ENCODE measurements at places on chromosomes 2 and 18. TPM values are rescaled to one million over a fixed set of nuclear protein-coding genes. Genes with fewer than 3 reads are reported as not detected.

DNA sequence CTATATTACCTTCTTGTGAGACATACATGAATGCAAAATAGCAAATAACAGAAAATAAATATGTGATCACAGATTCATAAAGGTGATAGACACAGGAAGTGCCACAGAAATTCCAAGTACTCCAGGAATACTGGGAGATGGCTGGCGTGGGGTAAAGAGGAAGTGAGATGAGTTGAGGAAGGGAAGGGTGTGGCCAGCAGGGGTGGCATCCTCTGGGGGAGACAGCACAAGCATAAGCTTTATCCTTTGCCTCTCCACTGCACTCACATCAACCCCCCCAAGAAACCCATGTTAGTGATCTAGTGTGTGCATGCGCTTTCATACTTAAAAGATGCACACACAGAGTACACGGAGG is 94.8 kb upstream of the B3GNT7 start:
- DNase-seq = no peak

DNA sequence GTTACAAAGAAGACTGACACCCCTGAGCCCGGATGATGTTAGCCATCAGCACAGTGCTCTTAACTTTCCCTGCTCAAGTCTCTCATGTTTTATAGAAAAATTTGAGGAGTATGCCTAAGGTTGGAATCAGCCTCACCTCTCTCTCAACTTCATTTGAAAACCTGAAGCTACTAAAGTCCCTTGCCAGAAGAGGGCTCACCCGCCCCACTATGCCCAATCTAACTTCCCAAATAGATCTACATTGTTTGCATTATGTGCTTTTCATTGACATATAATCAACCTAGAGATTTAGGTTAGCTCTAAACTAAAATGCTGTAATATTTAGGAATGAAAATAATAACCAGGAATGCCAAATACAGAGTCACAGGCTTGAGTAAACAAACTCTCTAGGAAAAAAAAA is 305.4 kb downstream of the NCKAP5 start:
- DNase-seq = peak; percentile 17

DNA sequence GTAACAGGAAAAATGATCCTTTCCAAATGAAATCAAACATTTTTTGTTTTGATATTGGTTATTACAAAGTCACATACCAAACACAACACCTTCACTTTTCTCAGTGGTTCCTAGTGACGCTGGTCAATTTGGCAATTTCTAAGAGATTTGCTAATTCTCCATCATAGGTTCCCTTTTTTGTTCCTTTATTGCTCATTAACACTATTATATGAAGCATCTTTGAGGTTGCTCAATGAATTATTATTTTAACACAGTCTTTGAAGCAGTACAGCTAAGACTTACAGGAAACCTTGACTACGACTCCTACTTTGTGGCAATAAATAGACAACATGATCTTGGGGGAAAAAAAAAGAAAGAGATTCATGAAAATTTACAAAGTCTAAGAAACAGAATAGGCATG is 152.2 kb upstream of the VRK2 start:
- no peak for DNase-seq

The EVX2 gene
- total RNA-seq = not detected

The ITGA4 gene
- 11.0 TPM for total RNA-seq

The EGR4 gene
- total RNA-seq = not detected

DNA sequence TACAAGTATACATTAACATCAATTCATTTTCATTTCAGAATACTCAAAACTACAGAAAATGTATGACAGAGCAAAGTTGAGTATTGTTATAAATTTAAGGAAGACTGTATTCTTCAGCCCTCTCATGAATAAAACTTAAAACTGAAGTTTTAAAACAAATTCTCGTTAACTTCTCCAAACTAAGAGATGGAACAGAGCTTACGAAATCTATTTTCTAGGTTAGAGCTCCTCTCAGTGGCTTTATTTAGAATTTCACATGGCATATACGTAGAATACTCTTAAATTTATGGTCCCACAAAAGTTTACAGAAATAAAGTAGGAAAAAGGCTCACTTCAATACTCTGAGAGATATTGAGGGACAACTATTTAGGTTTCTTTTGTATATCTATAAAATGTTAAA is 612.1 kb downstream of the KCNJ3 start:
- DNase-seq = no peak

The SUCLG1 gene
- total RNA-seq = 76.1 TPM

The TNFRSF11A gene
- 1.1 TPM for total RNA-seq

The ALPP gene
- not detected for total RNA-seq

DNA sequence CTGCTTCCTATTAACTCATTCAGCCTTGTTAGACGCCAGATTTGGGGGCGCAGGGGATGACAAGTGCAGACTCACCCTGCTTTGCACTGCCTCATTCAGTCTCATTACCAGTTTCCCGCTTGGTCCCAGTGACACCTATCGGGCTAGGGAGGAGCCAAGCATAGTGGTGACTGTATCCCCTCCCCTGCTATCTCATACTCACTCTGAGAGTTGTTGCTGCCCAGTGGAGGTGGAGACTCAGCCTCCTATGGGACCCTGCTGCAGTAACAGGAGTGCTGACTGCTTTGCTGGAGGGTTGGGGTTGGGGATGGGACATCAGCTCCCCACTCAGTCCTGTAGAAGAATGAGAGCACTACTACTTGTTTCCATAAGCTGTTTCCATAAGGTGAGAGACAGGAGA is 21.3 kb upstream of the PIK3C3 start:
- DNase-seq = no peak

DNA sequence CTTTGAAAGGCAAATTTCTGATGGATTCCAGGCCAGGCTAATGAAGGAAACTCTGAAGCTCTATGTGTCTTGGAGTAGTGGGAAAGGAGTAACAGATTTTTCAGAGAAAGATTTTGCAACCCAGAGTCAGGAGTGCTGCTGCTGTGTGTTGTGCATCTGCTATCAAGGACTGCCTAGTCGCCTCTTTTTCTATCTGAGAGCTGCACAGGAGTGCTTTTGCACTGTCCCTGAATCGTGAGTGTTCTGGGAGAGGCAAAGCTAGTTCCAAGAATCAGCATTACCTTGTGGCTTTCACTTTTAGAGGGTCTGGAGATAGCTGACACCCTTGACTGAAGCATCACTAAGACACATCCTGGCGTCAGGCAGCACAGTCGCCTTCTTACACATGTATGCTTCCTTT is 336.4 kb downstream of the PARD3B start:
- DNase-seq = no peak

The G6PC2 gene
- total RNA-seq = not detected

GRCh38 chr2:200099256-200099655 is 143.9 kb downstream of the MAIP1 start:
- no peak for DNase-seq

- DNase-seq = peak; percentile 7
Observed at GRCh38 chr18:56511996-56512395, 126.4 kb downstream of the TXNL1 start.

DNA sequence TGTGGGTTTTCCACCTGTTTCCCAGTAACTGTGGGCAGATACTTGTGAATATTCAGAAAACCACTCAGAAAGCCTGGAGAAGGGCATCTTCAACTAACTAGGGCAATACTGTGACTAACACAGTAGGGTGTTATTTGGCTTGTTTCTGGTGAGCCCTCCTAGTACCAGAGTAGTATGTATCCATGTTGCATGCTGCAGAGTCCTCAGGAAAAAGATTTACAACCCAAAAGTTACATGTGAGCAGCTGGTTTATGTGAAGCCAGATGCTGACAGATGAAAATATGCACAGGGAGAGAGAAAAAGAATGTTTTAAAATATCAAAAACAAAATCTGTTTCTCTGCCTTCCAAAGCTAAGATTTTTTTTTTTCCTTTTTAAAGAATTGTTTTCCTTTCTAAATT is 333.2 kb upstream of the UBE2E3 start:
- DNase-seq = no peak

The KLF11 gene
- 6.0 TPM for total RNA-seq

The REG3A gene
- not detected for total RNA-seq

GRCh38 chr2:763766-764525 is 86.7 kb upstream of the TMEM18 start:
- DNase-seq = no peak

DNA sequence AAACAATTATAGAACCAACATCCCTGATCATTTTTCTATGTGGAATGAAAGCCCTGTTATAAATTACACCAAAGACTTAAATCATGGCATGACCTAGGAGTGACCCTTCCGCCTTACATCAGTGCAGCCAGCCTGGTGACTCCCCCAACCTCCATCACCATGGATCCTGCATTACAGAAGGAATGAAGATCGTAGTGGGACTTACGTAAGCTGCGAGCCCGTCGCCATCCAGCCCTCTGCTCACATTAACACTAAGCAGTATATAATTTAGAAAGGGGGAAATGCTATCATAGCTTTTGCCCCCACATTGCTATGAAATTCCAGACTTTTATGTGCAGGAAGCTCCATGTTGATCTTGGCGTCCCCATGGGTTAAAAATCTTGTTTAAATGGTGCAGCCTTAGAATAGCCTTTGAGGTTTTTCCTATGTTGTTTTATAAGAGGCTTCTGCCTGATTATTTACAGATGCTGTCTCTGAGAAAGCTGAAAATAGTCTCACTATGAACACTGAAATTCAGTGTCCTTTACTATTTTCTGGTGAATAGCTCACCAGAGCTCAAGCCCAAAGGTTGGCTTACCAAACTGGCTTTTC is 76.3 kb downstream of the COLEC12 start:
- no peak for DNase-seq

- DNase-seq = no peak
Observed at GRCh38 chr2:69830045-69830905, 815 bp downstream of the GMCL1 start.

DNA sequence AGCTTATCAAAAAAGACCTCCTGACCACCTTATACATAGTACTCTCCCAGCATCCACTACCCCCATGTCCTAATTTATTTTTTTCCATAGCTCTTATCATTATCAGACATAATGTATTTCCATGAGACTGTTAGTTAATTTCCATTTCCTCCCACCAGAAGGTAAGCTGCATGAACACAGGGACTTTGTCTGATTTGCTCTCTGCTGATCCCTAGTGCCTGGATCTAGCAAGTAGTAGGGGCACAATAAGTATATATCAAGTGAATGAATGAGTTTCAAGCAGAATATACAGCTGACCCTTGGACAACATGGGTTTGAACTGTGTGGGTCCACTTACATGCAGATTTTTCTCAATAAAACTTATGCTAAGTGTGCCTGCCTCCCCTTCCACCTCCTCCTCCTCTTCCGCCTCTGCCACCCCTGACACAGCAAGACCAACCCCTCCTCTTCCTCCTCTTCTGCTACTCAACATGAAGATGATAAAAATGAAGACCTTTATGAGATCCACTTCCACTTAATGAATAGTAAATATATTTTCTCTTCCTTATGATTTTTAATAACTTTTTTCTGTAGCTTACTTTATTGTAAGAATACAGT is 53.8 kb downstream of the CTAGE1 start:
- DNase-seq = no peak

- no peak for DNase-seq
Observed at GRCh38 chr2:20624156-20624883, 26.6 kb downstream of the HS1BP3 start.

DNA sequence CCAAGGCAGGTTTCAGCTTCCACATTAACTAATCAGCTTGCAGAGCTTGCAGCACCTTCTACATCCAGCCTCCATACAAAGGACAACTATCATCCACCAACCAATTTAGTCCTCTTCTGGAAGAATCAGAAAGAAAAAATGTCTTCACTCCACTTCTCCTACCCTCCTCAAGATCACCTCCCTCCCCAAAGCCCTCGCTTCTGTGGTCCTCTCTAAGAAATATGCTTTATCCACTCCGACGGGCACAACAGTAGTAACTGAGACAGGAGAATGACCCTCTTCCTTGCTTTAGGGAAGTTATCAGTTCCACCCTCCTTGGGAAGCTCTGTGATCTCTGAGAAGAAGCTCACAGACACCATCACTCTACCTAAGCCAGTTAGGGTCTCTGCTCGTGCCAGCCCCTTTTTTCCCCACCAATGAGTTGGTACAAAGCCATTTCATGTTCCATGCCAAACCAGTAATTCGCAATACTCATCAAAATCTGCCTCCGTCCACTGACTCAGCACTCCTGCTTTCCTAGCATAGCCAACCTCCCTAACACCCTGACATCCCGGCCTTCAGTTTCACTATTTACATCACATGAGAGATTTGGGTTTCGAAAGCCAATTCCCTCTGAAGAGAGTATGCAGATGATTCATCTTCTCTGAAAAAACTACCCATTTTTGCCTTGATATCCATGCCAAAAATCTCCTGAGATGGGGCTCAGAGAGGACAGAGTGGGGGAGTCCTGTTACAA is 114.1 kb upstream of the PKDCC start:
- peak; percentile 29 for DNase-seq
